Activated T-helper 1 cell treated with anti-CD3 and anti-CD28 coated beads, Interleukin-12 subunit alpha, Interleukin-12 subunit beta, Interleukin-2, Interleukin-4 antibody, amounts not matched to agents 30 ng/mL and 10 ng/mL and 1 ng/mL, durations not matched to agents 14 hours and 24 hours and 36 hours (primary cell): ENCODE measurements at places on chromosomes 1 and 21. TPM values are rescaled to one million over a fixed set of nuclear protein-coding genes. Genes with fewer than 3 reads are reported as not detected.
A peak's percentile ranks its signal among the peaks of the same experiment; 100 is the strongest.

OR10J1 gene
- total RNA-seq, result not detected in 2 replicates

PMVK gene
- total RNA-seq, result 42.5 and 43.3 TPM in 2 replicates

LYPLA2 gene
- 91.4 and 96.1 TPM in 2 replicates for total RNA-seq

PRDM16 gene
- not detected in 2 replicates for total RNA-seq

C1orf87 gene
- not detected in 2 replicates for total RNA-seq

APOBEC4 gene
- not detected in 2 replicates for total RNA-seq

- no peak for DNase-seq
These were observed 118.0 kb upstream of the BARHL2 start for GRCh38 chr1:90834886-90835660.

GRCh38 chr1:158652721-158653334, 33.7 kb downstream of the SPTA1 start:
- no peak for DNase-seq

GRCh38 chr1:2945821-2946231, 75.4 kb upstream of the ACTRT2 start:
- no peak for DNase-seq

GRCh38 chr1:240682859-240683242, 70.9 kb upstream of the GREM2 start:
- no peak for DNase-seq

GRCh38 chr1:62492521-62492920, 55.7 kb downstream of the USP1 start:
- no peak for DNase-seq

GRCh38 chr1:115654663-115655305, 13.0 kb downstream of the VANGL1 start:
- no peak for DNase-seq

DNA sequence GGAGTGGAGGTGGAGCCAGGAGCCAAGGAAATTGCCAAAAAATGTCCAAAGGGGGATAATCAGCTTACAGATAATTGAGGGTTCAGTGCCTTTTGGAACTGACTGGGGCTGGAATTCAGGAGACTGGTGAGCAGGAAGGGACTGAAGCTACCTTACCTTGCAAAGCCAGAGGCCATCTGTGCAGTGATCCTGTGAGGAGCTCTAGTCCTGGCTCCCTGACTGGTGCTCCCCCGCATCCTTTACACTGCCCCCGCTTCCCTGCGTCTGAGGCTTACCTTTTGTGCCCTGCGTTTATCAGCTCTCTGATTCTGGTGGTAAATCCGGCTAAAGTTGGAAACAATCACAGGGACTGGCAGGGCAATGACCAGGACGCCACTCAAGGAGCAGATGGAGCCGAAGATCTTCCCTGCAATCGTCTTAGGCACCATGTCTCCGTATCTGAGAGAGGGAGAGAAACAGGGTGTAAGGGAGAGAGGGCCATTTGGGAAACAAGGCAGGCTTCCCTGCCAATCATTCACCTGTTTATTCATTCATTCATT, 31.0 kb downstream of the DDX20 start:
- DNase-seq, result no peak

DNA sequence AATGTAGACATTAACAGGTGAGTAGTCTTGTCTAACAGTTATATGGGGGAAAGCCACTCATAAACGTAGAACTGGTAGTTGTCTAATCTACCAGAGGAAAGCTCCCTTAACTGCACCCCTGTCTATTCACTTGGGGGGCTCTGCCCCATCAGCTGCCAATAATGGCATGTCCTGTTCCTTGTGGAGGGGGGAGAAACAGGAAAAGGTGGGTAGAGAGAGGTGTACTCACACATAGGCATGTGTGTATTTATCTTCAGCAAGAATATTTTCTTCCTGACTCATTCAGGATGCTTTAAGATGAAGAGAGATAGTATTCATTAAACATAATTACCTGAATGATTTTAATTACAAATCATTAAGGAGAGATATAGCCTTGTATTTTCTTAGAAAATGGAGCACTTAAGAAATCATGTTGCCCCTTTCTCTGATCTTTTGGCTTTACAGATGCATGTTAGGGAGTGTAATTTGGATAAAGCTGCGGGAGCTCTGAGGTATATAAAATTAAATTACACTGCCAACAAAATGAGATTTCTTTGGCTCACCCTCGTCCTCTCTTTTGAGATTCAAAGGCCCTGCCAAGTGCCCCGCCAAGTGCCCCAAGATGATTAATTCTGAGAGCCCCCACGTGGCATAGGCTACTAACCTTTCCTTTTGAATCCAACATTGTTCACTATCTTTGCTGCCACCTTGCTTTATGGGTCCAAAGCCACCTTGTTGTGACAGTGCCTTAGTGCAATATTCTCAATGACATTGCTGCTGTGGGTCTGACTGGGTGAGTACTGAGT, 286.3 kb upstream of the LYPLAL1 start:
- DNase-seq, result no peak

DNA sequence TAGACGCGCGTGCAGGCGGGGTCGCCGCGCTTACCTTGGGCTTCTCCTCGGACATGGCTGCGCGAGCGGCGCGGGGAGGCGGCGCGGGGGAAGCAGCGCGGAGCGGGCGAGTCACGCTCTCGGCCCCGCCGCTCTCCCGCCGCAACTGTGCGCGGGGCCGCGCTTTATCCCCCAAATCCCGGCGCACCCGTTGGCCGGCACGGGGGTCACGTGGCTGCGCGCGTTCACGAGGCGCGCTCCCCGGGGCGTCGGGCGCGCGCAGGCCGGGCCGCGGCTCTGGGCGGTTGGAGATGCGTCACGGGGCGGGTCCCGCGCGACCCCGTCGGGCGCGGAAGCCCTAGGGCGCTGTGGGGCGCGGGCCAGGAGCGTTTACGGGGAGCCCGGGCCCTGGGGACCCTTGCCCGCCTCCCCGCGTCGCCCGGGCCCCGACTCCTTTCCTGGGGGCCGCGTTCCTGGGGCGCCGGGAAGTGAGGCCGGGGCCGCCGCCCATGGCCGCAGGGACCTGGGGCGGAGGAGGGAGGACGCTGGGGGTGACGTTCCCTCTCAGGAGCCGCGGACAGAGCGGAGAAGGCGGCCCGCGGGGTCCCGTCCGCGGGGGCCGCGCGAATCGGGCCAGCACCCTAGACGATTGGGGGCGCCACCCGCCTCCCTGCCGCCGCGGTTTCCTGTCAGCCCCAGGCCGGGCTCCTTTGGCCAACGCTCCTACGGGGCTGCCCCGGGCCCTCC, at the start of gene SUMO3:
SUMO3 (minus strand) TSS at position 149 of the 726 bp plus-strand sequence; CDS start at position 55, 94 bp downstream.
- peak; percentile 88 for DNase-seq

- DNase-seq, result peak; percentile 54
These were observed 2.2 kb downstream of the JUN start for GRCh38 chr1:58781541-58782177.

DNA sequence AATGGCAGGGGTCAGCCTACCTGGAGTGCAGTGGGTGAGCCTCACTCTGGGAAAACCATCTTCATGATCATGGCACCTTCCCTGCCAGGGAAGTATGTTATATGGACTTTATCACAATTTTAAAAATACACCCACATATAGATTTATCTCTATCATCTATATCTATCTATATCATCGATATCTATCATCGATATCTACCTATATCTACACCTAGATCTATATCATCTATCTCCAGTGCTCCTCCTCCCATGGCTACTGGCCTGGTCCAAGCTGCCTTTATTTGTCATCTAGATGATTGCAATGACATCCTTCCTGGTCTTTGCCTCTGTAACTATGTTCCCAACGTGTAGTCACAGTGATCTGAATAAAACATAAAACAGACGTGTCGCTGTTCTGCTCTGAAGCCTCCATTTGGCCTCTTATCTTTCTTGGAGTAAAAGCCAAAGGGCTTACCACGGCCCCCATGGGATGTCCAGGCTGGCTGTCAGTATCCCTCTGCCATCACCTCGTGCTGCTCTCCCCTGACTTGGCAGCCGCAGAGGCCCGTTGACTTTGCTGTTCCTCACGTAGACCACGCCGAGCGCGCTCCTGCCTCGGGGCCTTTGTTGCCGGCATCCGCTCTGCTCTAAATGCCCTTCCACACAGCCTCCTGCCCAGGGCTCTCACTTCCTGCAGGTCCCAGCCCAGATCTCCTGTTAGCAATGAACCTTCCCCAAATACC, 20.6 kb upstream of the KIF26B start:
- DNase-seq, result no peak

DNA sequence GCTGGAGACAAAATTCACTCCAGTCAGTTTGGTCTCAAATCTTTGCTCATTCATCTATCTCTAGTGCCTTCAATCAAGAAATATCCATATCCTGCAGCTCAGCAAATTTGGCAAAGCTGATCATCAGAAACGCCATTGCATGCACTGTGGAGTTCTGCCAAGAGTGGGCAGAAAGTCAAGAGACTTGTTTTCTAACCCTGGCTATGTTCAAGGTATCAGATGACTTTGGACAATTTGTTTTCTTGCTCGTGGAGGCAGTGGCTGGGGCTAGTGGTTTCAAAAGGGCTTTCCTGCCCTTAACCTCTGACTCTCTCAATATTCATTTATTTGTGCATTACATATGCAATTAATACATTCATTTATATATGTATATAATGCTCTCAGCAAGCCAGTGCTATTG, 12.8 kb upstream of the LRRC52 start:
- DNase-seq, result no peak

GRCh38 chr1:156475568-156476500, 24.7 kb downstream of the MEF2D start:
- no peak for DNase-seq

- DNase-seq, result no peak
These were observed 15.2 kb downstream of the SLC27A3 start for GRCh38 chr1:153790313-153790965.

DNA sequence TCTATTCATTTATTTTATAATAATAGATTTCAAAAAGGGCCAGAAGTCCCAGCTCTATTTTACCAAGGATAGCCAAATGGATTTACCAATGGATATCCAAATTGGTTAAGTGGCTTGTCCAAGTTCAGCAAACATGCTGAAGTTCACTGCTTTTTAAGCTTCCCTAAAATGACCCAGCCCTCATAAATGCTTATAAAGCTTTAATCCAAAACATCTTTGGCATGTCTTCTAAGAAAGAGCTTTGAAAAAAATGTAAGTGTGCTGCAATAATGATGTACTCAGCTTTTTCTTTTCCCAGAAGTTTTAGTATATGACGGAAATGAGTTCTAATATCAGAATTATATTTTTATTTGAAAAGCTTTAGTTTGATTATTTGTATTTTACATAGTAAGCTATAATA, 451.5 kb upstream of the ADAMTS5 start:
- DNase-seq, result no peak

- DNase-seq, result no peak
These were observed 131.8 kb upstream of the GREM2 start for GRCh38 chr1:240743705-240744104.

GRCh38 chr1:153833171-153833570, 58.0 kb downstream of the SLC27A3 start:
- no peak for DNase-seq

GRCh38 chr1:218349348-218350034, 4.4 kb downstream of the TGFB2 start:
- no peak for DNase-seq

- DNase-seq, result no peak
These were observed 23.8 kb downstream of the DENND2D start for GRCh38 chr1:111176678-111177077.

DNA sequence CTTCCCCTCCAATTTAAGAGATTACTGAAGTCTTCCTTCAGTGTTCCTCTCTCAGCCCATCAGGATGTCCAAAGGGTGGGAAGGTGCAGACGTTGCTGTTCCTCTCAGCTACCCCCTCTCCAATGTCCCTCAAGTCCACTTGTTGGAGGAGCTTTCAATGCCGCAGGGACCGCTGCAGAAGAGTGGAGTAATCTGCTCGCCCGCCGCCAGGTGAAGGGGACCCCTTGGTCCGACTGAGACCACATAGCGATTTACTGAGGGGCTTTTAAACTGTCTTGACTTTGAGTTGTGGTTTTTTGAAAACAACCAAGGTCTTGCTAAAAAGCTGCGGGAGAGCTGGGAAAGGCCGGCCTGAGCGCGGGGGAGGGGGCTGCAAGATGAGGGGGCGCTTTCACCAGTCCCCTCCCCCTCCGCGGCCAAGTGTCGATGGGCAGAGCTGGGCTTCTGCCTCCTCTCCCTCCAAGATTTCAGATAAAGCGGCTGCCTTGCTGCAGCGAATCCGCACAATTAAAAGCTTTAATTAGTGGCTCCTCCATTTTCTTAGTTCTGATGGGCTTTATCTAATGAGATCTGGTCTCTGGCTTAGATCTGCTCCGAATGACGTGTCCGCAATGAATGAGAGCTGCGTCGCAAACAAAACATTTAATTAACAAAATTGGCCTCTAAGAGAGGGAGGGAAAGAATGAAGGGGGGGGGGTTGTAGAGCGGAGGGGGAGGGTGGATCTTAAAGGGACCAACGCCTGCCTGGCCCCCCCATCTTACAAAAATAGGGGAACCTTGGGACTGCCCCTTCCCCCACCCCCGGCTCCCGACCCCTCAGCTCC, 5.9 kb downstream of the LMO4 start:
- no peak for DNase-seq
